ENCODE measurements at places on chromosomes 13 and 19.

- no peak for DNase-seq
Observed at GRCh38 chr13:33524086-33524485, 238.5 kb upstream of the STARD13 start.

DNA sequence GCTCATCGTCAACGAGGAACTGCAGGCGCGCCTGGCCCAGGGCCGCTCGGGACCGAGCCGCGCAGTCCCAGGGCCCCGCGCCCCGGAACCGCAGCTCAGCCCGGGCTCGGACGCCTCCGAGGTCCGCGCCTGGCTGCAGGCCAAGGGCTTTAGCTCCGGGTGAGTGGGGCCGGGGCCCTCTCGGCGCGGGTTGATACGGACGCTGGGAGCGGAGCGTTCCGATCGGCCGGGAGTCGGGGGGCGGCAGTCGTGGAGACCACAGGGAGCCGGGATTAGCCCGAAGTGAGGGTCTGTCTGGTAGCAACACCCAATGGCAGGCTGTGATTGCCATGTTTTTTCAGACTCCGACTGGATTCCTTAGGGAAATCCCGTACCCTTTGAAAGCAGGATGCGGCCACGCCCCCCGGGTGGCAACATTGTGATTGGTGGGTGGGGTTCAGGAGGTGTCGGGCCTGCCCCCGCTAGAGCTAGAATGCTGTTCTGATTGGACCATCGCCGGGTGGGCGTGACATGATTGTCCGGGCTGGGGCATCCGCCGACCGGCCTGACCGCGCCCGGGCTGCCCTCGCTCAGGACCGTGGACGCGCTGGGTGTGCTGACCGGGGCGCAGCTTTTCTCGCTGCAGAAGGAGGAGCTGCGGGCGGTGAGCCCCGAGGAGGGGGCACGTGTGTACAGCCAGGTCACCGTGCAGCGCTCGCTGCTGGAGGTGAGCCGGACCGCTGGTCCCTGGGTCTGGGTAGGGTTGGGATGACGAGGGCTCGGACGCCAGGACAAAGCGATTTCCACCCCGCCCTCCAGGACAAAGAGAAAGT is 11.3 kb downstream of the EPS8L1 start:
- peak; percentile 90 for DNase-seq

GRCh38 chr13:66329988-66330451 is 900.1 kb downstream of the PCDH9 start:
- no peak for DNase-seq

GRCh38 chr19:39265321-39265916 is 2.8 kb upstream of the IFNL2 start:
- DNase-seq = no peak

- DNase-seq = no peak
Observed at GRCh38 chr13:40681341-40682146, 15.1 kb upstream of the FOXO1 start.

DNA sequence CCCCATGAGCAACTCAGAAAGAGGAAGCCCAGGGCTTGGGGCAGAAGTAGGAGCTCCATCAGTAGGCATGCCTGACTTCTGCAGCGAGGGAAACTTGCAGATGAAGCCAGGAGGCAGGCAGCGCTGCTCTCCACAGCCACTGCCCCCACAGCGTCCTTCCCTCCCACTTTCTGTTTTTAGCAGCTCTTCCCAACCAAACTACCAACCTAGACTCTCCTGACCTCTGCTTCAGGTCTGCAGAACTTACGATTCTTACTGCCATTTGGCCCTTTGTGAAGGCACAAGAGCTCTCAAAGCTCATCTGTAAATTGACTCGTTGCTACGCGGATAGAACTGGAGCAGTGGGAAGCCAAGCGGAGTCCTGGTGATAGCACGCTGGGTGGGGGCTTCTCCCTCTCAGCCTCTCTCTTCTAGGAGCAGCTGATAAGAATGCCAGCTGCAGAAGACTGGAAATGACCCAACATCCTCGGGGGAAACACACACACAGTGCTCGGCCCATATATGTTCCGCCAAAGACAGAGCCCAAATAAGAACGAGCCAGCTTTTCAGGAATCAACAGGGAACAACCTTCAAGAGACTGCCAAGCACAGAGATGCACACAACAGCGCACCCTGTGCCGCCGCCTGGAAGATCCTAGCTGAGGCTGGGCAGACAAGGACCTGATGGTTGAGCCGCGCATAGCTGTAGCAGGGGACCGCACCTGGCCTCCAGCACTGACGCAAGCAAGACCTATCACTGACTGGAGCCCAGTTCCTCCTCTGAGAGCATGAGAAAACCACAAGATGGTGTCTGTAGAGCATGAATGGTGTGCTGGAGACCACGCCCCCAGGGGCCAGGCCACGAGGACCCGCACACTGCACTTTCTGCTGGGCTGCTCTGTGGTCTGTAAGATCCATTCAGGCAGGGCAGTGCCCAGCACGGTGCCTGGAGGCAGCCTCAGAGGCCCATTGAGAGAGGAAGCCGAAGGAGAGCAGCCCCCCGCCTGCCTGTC is 15.9 kb upstream of the SLC35E1 start:
- no peak for DNase-seq

DNA sequence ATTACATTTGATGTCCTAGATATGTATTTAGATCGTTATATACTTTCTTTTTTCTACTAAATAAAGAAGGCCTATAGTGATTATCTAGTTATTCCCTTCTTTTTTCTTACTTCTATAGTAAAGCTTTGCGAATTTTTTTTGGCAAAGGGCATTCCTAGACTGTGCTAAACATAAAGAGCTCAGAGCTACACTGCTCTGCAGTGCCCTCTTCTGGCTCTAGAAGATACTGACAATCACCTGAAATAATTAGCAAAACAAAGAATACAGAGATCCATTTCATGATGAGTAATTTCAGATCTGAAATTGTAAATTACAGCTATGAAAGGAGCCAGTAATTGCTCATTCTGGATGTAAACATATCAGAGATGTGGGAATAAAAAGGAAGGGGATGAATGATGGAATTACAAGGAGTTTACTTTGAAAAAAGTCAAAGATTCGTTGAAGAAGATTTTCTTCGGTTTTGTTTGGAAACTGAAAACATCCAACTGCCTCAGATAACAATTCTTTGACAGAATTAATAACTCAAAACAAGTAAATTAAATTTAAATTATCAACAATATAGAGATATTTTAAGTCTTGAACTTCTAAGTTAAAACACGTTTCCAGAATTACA is 288.5 kb downstream of the NALCN start:
- peak; percentile 40 for DNase-seq

DNA sequence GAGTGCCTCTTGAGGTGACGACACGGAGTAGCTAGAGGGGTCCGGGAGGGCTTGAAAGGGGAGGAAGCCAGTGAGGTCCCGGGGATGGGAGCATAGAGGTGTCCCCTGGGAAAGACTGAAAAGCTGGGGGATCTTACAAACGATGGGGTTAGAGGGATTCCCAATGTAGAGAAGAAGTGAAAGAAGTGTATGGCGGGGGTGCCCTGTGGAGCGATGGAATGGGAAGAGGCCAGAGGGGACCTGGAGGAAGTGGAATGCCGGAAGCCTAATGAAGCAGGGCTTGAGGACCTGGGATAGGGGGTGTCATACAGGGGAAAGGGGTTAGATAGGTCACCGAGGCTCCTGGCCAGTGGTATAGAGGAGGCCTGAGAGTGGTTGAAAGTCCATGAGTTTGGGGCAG is 580 bp downstream of the AP2A1 start:
- no peak for DNase-seq

DNA sequence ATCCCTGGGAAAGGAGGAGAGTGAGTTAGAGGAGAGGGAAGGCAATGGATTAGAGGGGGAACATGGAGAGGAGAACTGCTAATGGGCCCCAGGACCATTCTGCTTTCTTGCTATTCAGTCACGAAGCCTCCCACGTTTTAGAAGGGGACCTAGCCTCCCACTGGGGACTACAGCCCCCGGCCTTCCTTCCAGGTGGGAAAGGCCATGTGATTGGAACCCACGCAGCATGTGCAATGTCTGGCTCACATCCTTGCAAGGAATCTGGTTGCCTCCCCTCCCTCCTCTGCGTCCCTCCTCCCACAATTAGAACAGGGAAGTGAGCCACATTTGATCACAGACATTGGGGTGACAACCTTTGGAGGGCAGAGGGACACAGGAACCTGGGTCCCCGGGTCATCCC is 22.5 kb upstream of the PLA2G4C start:
- no peak for DNase-seq

DNA sequence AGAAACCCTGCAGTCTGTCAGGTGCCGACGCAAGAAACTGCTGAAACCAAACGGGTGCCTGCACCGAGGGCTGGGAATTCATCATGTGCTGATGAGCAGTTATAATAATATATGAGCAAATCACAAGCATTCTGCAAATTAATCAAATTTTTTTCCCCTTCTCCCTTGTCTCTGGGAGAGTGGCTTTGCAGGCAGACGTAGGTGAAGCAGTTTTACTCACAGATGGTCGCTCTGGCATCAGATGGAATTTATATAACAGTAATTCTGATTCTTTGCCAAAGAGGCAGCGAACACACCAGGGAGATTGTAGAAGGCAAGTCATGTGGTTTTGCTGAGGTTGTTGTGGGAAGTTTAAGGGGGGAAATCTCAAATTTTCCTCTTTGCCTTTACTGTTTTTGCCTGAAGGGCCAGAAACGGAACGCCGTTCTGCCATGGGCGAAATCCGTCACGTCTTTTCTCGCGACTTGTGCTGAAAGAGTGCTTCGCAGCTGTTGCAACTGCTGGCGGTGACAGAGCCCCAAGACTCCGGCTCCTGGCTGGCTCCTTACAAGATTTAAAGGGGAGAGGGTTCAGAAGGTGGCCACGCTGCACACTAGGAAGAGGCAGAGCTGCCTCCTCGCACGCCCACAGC is 320.1 kb downstream of the ZNF536 start:
- DNase-seq = no peak

DNA sequence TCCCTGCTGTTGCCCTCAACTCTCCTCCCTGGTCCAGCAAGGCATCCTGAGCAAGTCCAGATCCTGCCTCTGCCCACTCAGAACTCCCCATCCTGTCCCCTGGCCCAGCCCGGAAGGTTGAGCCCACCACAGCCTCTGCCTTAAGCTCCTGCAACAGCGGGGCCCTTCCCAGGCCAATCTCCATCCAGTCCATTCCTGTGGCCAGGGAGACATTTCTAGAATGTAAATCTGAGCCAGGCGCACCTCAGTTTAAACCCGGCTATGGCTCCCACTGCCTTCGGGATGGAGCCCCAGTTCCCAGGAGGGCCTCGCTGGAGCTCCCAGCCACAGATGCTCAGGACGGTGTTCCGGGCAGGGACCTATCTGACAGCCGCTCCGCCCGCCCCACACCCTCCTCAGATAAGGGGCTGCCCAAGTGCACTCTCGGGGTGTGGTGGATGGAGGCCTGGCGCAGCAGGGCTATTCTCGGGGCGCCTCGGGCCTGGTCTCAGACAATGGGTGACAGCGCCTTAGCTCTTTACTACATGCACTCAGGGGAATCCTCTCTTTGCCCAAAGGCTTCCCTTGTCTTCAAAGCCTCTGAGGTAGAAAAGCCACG is 5.3 kb downstream of the TRAPPC6A start:
- DNase-seq = no peak

GRCh38 chr19:610071-610800 is 20.6 kb downstream of the HCN2 start:
- DNase-seq = no peak

DNA sequence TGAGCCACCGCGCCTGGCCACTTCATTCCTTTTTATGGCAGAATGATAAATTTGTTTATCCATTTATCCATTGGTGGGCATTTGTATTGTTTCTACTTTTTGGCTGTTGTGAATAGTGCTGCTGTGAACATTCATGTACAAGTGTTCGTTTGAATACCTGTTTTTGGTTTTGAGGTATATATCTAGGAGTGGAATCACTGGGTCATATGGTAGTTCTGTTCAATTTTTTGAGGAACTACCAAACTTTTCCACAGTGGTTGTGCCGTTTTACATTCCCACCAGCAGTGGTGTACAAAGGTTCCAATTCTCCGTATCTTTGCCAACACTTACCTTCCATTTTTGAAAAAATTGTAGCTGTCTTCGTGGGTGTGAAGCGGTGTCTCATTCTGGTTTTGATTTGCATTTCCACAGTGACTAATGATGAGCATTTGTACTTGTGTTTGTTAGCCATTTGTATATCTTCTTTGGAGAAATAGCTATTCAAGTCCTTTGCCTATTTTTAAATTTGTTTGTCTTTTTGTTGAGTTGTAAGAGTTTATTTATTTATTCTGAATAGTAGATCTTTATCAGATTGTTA is 55.7 kb downstream of the TM9SF2 start:
- DNase-seq = no peak

DNA sequence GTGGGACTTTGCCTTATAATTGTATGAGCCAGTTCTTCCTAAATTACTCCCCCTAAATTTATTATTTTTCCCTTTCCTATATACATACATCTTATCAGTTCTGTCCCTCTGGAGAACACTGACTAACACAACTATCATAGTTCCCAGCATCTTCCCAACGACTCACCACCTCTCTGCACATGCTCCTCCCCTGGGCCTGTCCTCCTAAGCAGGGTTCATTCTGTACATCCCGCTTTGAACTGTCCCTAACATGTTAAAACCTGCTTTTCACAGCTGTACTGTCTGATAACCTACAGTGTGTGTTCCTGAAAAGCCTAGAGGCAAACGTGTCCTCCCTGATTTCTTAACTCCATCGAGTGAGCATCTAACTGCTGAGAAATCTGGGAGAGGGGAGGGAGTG is 141.7 kb downstream of the EFNB2 start:
- DNase-seq = no peak

DNA sequence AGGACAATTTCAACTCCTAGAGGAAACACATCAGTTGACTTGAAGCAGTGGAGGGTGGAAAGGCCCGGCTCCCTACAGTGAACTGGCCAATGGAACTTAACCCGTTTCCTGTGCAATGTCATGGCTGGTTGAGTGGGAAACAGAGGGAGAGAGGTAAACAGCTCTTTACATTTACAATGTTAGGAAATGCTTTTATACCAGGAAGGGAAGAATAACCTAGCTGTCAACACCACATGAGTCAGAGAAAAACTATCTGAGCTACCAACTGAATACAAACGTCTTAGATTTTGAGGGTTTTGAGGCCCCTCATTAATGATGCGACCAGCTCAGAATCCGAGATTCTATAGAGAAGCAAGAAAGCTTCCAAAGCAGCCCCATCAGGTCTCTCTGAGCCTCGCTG is 36.7 kb downstream of the CARD8 start:
- DNase-seq = no peak

DNA sequence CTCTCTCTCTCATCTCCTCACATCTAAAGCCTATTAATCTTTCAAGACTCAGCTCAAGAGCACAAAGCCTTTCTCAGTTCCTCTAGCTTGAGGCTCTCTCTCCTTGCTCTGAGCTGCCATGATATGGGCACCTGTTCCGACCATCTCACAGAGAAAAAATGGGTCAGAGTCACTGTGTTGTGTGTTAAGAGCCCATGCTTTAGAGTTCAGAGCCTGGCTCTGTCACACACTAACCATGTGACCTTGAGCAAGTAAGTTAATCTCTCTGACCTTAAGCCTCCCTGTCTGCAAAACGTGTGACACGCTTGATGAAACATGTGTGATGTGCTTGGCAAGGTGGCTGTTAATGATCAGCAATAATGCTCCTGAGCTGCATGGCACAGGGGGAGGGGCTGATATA is 245.2 kb downstream of the DLEU7 start:
- DNase-seq = no peak

GRCh38 chr13:41812851-41813250 is 148.1 kb downstream of the VWA8 start:
- DNase-seq = no peak

All from NCI-H1105 treated with DMSO at 0.1 percent for 48 hours (cell line).